ENCODE measurements at places on chromosomes 5 and 9. TPM values are rescaled to one million over a fixed set of nuclear protein-coding genes. Genes with fewer than 3 reads are reported as not detected.

Gene OR13C4
- not detected for polyA plus RNA-seq

Gene ZNF484
- 2.7 TPM for polyA plus RNA-seq

Gene TMC1
- polyA plus RNA-seq = 0.48 TPM

Gene KIF4B
- polyA plus RNA-seq = not detected

Gene C6
- 7.4 TPM for polyA plus RNA-seq

Gene AKNA
- 12.9 TPM for polyA plus RNA-seq

Gene ODF2
- polyA plus RNA-seq = 14.6 TPM

Gene IL3
- polyA plus RNA-seq = not detected

Gene TUT7
- polyA plus RNA-seq = 10.5 TPM

Gene IFNA21
- not detected for polyA plus RNA-seq

Gene PCDH1
- 7.0 TPM for polyA plus RNA-seq

Gene PDCD1LG2
- 5.0 TPM for polyA plus RNA-seq

Gene DEPDC1B
- polyA plus RNA-seq = 0.36 TPM

Gene UNC13B
- 30.2 TPM for polyA plus RNA-seq

Gene RALGDS
- polyA plus RNA-seq = 26.2 TPM

Gene ANKRD55
- 0.23 TPM for polyA plus RNA-seq

Gene LECT2
- not detected for polyA plus RNA-seq

Gene IFNB1
- not detected for polyA plus RNA-seq

Gene HSDL2
- 51.9 TPM for polyA plus RNA-seq

Gene NR2F1
- 47.6 TPM for polyA plus RNA-seq

Gene SH2D3C
- polyA plus RNA-seq = 1.9 TPM

Gene DBH
- 0.28 TPM for polyA plus RNA-seq

Gene PDGFRB
- 183 TPM for polyA plus RNA-seq

Gene SLC31A1
- 5.3 TPM for polyA plus RNA-seq

Gene GFI1B
- not detected for polyA plus RNA-seq

Gene PALM2AKAP2
- polyA plus RNA-seq = 9.6 TPM

Gene CDH9
- polyA plus RNA-seq = not detected

Gene SLC23A1
- polyA plus RNA-seq = 0.05 TPM

Gene IFNA2
- not detected for polyA plus RNA-seq

Gene CCL19
- 14.5 TPM for polyA plus RNA-seq

Gene HTR4
- 0.07 TPM for polyA plus RNA-seq

Gene SPARC
- polyA plus RNA-seq = 2,564 TPM

Gene PCDHGA5
- 1.7 TPM for polyA plus RNA-seq

Measured in ovary (tissue), 10 donors.